ENCODE measurements at places on chromosomes 6 and 20.

GRCh38 chr6:138115877-138116660 lies 8.8 kb upstream of the PERP start:
- DNase-seq = no peak

GRCh38 chr6:17714879-17715851 lies 8.4 kb upstream of the NUP153 start:
- DNase-seq = no peak

GRCh38 chr20:13457487-13457886 lies 181.2 kb downstream of the TASP1 start:
- DNase-seq = no peak

DNA sequence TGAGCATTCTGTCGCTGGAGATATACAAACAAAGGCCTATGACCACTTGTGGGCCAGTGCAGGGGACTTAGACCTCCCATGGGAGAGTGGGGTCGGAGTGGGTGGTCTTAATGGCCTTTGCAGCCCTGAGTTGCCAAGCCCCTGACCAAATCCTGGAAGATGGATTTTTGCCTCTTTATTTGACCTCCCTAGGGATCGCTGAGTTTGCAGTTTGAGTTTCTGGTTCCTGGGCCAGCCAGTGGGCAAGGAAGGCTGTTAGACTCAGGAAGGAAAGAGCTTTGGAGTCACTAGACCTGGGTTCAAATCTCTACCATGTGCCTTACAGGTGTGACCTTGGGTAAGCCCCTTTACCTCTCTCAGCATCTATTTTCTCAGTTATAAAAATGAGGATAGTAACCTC lies 94.1 kb downstream of the CD40 start:
- DNase-seq = no peak

DNA sequence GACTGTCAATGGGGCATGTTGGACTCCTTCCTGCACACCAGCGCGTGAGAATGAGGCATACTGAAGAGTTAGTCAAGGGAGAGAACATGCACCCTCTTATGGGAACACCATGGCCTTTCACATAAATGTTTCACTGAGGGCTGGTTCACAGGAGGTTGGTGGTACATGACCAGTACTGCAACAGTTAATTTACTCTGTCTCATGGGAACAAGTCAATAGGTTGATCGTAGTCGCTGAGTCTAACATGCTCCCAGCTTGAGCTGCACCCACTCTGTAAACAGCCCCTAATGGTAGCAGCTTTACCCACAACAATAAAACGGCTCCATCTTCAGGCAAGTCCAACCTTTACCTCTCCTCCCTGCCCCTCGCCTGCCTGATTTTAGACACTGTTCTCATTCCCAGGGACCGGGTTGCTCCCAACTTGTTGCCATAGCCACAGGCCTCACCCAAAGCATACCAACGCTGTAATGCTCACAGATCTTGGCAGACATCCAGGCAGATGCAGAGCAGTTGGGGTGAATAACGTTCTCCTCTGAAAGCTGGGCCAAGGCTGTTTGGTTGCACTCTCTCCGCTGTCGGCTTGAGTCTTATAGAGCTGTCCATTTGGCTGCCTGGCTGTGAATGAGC lies 111.3 kb downstream of the LY86 start:
- DNase-seq = no peak

Data from stimulated activated CD8-positive, alpha-beta memory T cell treated with anti-CD3 and anti-CD28 coated beads, Interleukin-2, amount 100 ng/mL, for 1 hour (primary cell).